ENCODE measurements at places on chromosomes 2 and 18.
A peak's percentile ranks its signal among the peaks of the same experiment; 100 is the strongest.

GRCh38 chr18:62499263-62499650 lies 23.6 kb upstream of the ZCCHC2 start:
- H3K27me3 ChIP-seq = peaks cover 12% of the 10 kb centered on the region
- H3K36me3 ChIP-seq = peaks cover 20% of the 10 kb centered on the region
- no peaks in the 10 kb centered on the region for H3K4me1 ChIP-seq
- no peak for DNase-seq
- no peak overlapping the region for H3K27ac ChIP-seq

DNA sequence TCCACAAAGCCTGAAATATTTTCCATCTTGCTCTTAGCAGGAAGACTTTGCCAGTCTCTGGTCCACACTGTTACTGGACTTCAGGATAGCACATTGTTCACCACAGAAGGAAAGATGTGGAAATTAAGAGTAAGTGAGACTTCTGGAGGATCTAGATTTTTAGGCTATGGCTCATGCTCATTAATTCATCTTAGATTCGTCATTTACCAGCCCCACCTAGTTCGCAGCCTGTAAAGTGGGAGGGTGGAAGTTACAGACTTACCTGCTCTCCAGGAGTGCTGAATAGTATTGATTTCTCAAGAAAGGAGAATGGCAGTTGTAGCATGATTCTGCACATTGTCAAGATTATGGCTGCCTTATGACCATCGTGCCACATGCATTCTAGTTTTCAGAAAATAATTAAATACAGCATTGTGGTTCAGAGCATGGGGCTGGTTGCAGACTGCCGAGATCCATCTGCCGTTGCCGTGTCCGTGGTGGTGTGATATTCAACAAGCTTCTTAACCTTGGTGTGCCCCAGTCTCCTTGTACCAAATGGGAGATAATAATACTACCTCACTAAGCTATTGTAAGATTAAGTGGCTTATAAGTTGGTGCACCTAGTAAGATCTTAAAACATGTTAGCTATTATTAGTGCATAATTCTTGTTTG lies 56.8 kb downstream of the RNF144A start:
- H3K4me3 ChIP-seq = no peak overlapping the region
- H3K36me3 ChIP-seq = peaks cover 79% of the 10 kb centered on the region
- no peaks in the 10 kb centered on the region for H3K27me3 ChIP-seq

GRCh38 chr2:237471438-237472186 lies 15.4 kb upstream of the MLPH start:
- peaks cover 12% of the 10 kb centered on the region for H3K27me3 ChIP-seq
- no peak overlapping the region for H3K27ac ChIP-seq
- H3K36me3 ChIP-seq = no peaks in the 10 kb centered on the region
- peaks cover 14% of the 10 kb centered on the region for H3K4me1 ChIP-seq

- H3K27ac ChIP-seq = no peak overlapping the region
- no peaks in the 10 kb centered on the region for H3K27me3 ChIP-seq
- no peaks in the 10 kb centered on the region for H3K4me1 ChIP-seq
- no peaks in the 10 kb centered on the region for H3K36me3 ChIP-seq
Observed at GRCh38 chr2:138182937-138183312, 218.7 kb downstream of the HNMT start.

GRCh38 chr2:10597956-10598355 lies 91.8 kb downstream of the NOL10 start:
- no peaks in the 10 kb centered on the region for H3K27me3 ChIP-seq
- no peak for DNase-seq
- H3K36me3 ChIP-seq = peaks cover 34% of the 10 kb centered on the region
- H3K27ac ChIP-seq = no peak overlapping the region
- no peak overlapping the region for H3K4me3 ChIP-seq

DNA sequence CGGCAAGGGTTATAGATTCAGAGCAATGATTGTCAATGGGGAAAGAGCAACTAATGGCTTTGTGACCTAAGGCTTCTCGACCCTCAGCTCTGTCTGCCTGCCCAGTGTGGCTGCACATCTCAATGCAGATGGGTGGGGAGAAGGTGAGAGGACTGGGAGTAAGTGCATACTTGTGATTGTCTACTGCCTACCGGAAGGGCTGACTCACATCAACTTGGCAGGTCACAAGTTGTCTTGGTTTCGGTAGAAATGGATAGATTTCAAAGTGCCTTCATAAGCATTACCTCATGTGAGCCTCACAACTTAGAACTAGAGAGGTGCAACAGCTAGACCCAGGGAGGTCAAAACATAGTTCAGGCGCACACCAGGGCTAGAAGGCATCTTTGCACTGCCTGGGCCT lies 29.4 kb downstream of the STAT1 start:
- peak overlapping the region; percentile 79 for H3K27ac ChIP-seq
- no peak overlapping the region for H3K4me3 ChIP-seq
- no peaks in the 10 kb centered on the region for H3K27me3 ChIP-seq

DNA sequence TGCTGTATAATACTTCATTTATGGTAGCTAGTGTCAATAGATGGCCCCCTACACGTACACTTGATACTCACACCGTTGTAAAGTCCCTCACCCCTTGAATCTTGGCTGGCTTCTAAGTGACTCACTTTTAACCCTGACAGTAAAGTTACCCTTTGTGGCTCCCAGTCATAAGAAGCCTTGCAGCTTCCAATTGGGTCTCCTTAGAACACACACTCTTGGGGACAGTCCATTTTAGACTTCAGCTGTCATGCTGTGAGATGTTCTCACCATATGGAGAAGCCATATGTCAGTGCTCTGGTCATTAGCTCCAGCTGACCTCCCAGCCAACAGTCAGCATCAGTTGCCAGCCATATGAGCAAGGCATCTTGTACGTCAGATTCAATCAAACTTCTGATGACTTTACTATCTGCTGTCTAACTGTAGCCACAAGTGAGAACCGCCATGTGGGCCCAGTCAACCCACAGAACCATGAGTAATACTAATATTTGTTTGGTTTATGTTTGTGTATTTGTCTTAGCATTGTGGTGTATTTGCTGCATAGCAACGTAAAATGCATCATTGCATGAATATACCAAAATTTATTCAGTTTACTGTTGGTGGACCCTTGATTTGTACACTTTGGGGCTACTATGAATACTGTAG lies 68.3 kb downstream of the PTPN4 start:
- peaks cover 30% of the 10 kb centered on the region for H3K36me3 ChIP-seq
- H3K27ac ChIP-seq = no peak overlapping the region
- no peak overlapping the region for H3K4me3 ChIP-seq
- no peaks in the 10 kb centered on the region for H3K27me3 ChIP-seq
- no peak for DNase-seq

GRCh38 chr2:132407784-132408183 lies 8.8 kb upstream of the GPR39 start:
- no peak for DNase-seq
- H3K4me1 ChIP-seq = no peaks in the 10 kb centered on the region
- H3K27me3 ChIP-seq = no peaks in the 10 kb centered on the region
- H3K4me3 ChIP-seq = no peak overlapping the region
- H3K27ac ChIP-seq = no peak overlapping the region
